ENCODE measurements at places on chromosomes 7 and 10. TPM values are rescaled to one million over a fixed set of nuclear protein-coding genes. Genes with fewer than 3 reads are reported as not detected.
A peak's percentile ranks its signal among the peaks of the same experiment; 100 is the strongest.

DNA sequence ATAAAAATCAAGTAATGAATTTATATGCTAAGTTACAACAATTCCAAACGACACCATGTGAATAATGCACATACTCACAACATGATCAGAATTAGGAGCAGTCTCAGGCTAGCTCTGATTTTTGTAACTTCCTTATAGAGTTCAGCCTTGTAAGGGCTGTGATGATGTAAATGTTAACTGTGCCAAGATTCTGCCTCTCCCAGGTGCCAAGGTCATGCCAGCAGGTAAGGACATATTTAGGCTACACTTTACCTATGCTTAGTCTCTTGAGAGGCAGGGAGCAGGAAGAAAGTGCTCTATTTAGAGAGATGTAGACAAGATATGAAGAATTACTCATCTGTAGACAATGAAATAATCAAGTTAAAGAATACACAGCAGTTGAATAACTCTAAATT, 53.6 kb upstream of the AGR3 start:
- DNase-seq, result no peak

DNA sequence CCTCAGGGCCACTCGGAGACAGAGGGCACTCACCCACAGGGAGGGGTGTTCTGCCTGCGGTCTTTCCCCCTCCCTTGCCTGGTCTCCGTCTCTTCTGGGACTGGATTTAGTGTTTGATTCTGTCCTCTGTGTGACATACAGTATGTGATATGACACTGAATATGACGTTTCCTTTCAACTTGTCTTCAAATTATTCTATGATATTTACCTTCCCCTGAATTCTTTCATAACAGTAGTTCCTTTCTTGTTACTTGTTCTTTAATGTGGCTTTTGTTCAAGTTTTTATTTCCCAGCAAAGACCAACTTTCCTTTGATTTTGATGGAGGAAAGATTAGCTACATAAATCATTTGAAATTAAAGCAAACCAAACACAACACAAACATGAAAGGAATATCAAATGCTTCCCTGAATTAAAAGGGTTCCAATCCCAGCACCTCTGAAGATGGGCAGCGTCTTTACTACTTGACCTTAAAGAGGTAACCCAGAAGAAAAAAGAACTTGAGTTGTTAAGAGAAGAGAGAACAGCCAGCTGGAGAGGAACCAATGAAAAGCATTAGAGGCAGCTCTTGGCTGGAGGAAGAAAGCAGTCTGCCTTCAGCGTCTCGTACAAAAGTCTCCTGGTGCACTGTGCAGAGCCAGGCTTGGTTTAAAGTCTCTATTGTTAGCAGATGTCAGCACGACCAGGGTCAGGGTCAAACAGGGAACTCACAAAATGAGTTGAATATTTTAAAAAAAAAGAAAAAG, 18.3 kb upstream of the RHEB start:
- DNase-seq, result no peak

- peak; percentile 58 for DNase-seq
Observed at GRCh38 chr10:788796-789748, 99.6 kb upstream of the DIP2C start.

- DNase-seq, result no peak
Observed at GRCh38 chr7:157801971-157802675, 465.3 kb downstream of the DNAJB6 start.

DNA sequence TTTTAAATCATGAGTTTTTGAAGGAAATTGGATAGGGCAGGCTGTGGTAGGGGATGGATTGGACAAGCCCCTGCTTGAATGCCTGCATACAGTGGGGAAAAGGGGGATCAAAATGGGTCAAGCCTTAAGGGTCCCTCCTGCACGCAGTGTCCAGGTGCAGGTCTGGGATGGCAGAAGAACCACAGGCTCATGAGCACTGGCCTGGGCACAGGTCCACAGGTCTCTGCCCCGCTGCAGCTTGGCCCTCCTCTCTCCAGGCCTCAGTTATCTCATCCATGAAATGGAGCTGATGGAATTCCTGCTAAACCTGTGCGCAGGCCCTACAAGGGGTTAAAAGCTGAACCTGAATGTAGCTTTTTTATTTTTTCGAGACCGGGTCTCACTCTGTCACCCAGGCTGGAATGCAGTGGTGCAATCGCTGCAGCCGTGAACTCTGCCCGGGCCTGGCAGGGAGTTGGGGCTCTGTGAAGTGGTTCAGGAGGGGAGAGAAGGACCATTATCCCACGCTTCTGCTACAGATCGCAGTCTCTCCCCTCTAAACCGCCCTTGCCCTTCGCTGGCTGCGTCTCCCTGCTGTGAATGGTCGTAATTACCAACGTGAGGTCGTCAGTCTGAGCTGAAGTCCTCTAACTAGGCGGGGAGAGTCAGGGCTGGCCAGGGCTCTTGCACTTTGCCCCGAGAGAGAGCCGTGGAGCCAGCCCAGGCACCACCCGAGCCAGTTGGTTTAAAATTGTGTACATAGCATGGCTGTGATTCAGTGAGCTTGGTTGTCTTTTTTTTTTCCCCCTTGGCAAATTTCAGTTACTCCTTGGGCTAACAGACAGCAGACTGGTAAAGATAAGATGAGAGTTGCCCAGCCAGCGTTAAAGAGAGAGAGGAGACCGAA, 77.5 kb upstream of the GTF2I start:
- DNase-seq, result no peak

DNA sequence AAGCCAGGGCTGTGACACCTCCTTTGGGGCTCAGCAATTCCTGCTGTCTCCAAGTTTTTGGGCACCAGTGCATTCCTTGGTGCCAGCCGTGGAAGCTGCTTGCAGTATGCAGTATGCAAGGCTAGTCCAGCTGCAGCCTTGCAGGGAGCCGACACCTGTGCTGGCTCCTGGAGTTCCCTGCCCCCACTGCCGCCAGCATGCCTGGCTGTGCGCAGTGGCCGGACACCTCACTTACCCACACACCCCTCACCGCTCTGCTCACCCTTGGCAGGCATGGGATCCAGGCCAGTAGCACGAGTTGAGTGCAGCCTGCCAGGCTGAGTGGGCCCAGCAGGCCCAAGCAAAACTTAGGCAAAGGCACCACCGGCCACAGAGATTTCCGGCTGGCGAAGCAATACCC, 77.4 kb downstream of the SAMD9 start:
- no peak for DNase-seq

GRCh38 chr7:36775676-36776075, 51.4 kb upstream of the AOAH start:
- no peak for DNase-seq

DNA sequence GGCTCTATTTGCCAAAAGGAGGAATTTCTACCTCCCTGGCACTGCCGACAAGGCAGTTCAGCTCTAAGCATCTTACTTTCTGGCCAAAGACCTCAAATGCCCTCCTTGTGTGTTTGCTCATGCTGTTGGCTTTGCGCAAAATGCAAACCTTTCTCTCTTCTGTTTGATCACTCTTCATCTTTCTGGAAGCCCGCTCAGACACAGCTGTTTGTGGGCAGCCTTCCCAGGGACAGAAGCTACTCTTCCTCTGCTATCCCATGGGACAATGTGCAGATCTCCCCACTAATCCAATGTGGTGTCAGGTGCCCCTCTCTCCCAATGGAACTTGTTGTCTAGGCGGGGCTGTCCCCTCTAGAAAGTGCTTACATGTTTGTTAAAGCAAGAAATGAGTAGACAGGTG, 278.7 kb downstream of the CCSER2 start:
- no peak for DNase-seq

DNA sequence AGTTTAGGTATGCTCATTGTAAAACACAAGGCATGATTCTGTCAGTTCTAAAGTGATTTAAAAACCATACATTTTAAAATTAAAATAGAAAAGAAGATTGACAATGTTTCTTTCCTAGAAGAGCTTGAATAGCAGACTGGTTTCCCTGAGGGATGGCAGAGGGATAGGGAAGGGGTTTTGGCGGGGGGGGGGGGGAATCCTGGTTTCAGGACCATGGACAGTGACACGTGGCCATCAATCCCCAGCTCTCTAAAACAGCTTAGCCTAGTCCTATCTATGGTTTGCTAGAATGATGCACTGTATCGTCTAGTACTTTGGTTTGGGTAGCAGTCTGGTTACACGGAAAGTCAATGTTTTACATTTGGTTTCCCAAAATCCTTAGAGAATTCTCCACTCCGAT, 88.7 kb downstream of the PHYHIPL start:
- no peak for DNase-seq

DNA sequence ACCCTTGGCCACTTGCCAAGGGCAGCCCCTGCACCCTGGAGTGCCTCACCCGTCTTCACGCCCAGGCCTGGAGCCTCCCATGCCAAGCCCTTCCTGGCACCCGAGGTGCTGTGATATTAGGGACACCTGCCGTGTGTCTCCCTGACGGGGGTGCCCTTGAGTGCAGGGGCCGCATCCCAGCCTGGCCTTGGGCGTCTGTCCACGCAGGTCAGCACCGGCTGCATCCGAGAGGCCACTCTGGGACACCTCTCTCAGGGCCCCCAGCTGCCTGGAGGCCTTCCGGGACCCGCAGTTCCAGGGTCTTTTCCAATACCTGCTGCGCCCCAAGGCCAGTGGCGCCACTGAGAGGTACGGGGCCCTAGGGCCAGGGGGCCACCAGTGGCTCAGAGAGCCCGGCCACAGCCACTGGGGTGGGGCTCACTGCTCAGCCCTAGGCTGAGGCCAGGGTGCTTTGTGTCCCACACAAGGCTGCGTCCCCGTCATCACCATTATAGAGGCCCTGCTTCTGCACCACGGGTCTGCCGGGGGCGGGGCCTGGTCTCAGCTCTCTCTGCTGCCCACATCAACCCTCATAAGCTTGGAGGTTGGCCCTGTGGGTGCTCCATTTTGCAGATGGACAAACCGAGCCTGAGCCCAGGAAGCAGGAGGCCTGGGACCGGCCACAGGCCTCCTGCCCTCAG, 12.7 kb downstream of the AP5Z1 start:
- DNase-seq, result no peak

DNA sequence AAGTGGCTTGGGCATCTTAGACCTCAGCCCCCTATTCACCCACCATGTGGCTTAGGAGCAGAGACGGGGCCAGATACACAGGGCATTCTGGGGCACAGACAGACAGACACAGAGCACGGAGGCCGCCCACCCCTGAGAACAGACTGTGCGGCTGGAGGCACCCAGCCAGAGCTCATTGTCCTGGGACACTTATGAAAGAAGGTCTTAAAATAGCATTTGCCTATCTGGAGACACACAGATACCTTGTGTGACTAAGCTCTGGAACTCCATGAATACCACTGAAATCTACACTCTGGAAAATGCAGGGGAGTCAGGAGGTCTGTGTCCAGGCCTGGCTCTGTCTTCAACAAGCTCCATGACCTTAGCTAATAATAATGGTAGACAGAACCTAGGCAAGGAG, 41.4 kb upstream of the ADO start:
- DNase-seq, result no peak

- DNase-seq, result no peak
Observed at GRCh38 chr7:51077316-51077986, 239.2 kb downstream of the COBL start.

GRCh38 chr7:89401099-89401498, 605.6 kb upstream of the TEX47 start:
- DNase-seq, result no peak

DNA sequence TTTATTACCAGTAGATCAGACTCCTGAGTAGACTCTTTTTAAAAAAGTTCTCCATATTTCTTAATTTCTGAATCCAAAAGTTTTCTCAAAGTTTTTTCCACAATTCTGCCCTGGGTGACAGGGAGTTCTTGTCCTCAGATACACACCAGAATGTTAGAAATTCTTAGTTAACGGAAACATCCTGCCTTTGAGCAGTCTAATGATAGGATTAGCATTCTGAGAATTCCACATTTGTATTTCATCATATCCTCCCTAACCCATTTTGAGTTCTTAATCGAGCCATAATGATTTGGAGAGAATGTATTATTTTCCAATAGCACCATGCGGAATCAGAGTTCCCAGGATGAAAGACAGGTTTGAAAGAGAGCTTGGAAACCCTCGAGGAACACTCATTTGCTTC, 28.9 kb upstream of the MRPS33 start:
- DNase-seq, result no peak

GRCh38 chr10:112366992-112367391, 6.9 kb upstream of the ACSL5 start:
- no peak for DNase-seq

DNA sequence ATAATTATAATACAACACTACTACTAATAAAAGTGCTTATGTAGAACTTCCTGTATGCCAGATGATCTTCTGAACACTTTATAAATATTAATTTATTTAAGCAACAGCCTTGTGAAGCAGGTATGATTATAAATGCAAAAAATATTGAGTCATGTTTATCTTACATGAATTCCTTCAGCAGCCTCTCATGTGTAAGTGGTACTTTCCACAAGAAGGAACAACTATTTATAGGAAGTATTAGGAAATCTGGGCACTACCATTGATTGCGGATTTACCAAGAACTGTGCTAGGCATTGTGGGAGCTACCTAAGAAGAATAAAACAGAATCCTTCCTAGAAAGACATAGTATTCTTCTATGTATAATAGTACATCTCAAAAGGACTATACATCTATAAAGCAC, 10.7 kb upstream of the STEAP4 start:
- DNase-seq, result no peak

DNA sequence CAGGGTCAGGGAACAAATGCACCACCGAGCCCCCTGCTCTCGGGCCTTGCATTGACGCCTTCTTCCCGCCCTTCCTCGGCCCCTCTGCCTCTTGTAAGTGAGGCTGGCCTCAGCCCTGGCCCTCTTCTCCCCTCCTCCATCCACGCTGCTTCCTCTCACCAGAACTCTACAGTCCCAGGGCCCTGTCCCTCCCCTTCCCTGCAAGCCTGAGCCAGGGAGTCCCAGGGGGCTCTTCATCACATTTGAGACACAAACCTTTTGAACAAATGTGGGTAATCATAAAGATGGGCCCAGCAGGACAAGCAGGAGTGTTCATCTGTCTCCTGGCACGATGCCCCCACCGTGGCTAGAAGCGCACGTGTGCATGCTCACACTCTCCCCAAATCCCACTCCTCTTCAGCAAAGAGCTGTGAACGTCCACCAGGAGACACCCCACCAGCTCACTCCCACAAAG, 57.7 kb downstream of the SLIT1 start:
- DNase-seq, result no peak

- no peak for DNase-seq
Observed at GRCh38 chr7:47389923-47390630, 191.8 kb downstream of the TNS3 start.

- DNase-seq, result no peak
Observed at GRCh38 chr7:47609803-47610452, 28.0 kb upstream of the TNS3 start.

- no peak for DNase-seq
Observed at GRCh38 chr10:68871731-68872342, 29.3 kb upstream of the DDX50 start.

- DNase-seq, result no peak
Observed at GRCh38 chr10:1152386-1153250, 96.4 kb downstream of the WDR37 start.

- DNase-seq, result peak; percentile 12
Observed at GRCh38 chr7:19713676-19714075, 4.8 kb upstream of the POLR1F start.

- no peak for DNase-seq
Observed at GRCh38 chr10:100553929-100554328, 18.2 kb downstream of the HIF1AN start.

The FZD8 gene
- total RNA-seq, result 0.21 TPM

The PPP1R17 gene
- not detected for total RNA-seq

The ANKRD22 gene
- total RNA-seq, result not detected

The CRYGN gene
- total RNA-seq, result 0.74 TPM

The RHEB gene
- 46.8 TPM for total RNA-seq

The ZNF804B gene
- not detected for total RNA-seq

The CTAGE6 gene
- not detected for total RNA-seq

The PRPS1L1 gene
- total RNA-seq, result not detected

The DGKI gene
- total RNA-seq, result 2.2 TPM

The GPNMB gene
- 1.8 TPM for total RNA-seq

The ZNF365 gene
- total RNA-seq, result not detected

The SUGCT gene
- 2.3 TPM for total RNA-seq

The GARIN1A gene
- 0.30 TPM for total RNA-seq

The SEM1 gene
- 42.6 TPM for total RNA-seq

The SP8 gene
- total RNA-seq, result not detected

The CTAGE8 gene
- total RNA-seq, result not detected
